Hippocampal formation (tissue), 2 donors: ENCODE measurements at places on chromosomes 13 and 19.

GRCh38 chr13:38951525-38952313, 38.9 kb downstream of the STOML3 start:
- DNase-seq: no peak

DNA sequence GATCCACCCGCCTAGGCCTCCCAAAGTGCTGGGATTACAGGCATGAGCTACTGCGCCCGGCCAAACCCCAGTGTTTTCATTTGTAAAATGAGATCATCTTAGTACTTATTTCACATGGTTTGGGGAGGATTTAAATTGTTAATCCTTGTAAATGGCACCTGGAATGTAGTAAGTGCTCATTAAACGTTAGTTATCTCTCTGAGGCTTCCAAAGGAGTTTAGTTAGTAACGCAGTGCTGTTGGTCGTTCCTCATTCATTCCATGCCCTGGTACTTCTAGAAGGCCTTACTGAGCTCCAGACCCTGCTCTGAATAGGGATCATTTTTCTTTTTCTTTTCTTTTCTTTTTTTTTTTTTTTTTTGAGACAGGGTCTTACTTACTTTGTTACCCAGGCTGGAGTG, 5.2 kb downstream of the CPT1C start:
- DNase-seq: no peak

DNA sequence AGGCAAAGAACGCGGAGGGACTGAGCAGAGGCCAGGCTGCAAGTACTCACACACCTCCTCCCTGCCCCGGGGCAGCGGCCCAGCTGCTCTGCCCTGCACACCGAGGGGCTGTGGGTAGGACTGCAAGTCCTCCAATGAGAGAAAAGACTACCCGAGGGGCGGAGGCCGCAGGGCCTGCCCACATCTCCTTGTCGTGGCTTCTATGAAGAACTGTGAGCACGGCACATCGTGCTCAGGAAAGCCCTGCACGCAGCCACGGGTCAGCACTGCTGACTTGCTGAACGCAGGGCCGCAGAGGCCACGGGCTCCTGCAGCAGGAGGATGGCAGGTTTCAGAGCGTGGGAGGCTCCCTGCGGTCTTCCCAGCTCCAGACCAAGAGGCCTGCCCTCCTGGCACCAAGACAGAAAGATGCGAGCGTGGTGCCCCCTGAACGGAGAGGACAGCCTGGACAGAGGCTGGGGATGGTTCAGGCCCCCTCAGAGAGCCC, 37.4 kb downstream of the CEBPG start:
- no peak for DNase-seq

- DNase-seq: no peak
Measured at GRCh38 chr13:40564342-40565001, 102.0 kb downstream of the FOXO1 start.

DNA sequence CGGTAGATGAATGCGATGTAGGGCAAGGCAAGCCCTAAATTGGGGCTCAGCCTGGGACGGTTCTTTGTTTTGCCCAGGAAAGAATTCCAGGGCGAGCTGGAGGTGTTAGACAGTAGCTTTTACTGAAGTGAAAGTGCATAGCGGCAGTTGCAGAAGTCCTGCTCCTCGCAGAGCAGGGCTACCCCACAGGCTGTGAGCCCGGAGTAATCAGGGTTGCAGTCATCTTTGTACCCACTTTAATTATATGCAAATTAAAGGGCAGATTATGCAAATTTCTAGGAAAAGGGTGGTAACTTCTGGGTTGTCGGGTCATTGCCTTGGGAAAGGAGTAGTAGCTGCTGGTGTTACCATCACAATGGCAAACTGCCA, 30.5 kb downstream of the VAV1 start:
- no peak for DNase-seq

DNA sequence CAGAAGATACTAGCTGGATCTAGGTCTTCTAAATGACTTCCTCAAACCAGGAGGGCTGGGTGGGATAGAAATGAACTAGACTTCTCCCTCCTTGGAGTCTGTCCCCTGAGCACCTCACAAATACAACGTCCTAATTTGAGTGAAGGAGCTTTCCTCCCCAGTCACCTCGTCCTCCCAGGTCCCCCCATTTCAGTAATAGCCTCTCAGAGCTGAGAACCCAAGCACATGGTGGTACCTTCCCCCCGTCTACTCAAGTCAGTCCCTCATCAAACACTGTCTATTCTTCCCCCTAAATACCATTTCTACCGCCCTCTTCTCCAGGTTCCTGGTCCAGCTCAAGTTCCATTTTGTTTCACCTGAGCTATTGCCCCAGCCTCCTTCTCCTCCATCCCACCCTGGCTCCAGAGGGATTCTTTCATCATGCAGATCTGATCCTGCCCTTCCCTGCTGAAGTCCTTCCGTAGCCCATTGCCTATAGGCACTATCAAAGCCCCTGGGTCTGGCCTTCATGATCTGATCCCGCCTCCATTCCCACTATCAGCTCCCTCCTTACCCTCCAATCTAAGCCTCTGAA, 5.3 kb upstream of the PRKCG start:
- no peak for DNase-seq

- DNase-seq: no peak
Measured at GRCh38 chr19:6925386-6925785, 38.0 kb downstream of the ADGRE1 start.
